ENCODE measurements at places on chromosomes 1 and 21. TPM values are rescaled to one million over a fixed set of nuclear protein-coding genes. Genes with fewer than 3 reads are reported as not detected.

The IGSF21 gene
- not detected for total RNA-seq

The PCP4L1 gene
- total RNA-seq: not detected

The CCDC185 gene
- total RNA-seq: not detected

The TDRD5 gene
- not detected for total RNA-seq

GRCh38 chr1:25650289-25650576, 33.6 kb downstream of the MAN1C1 start:
- H3K27ac ChIP-seq: no peak overlapping the region
- no peak overlapping the region for H3K4me3 ChIP-seq
- peaks cover 45% of the 10 kb centered on the region for H3K27me3 ChIP-seq
- no peak for DNase-seq

- H3K27me3 ChIP-seq: peaks cover 15% of the 10 kb centered on the region
- no peaks in the 10 kb centered on the region for H3K36me3 ChIP-seq
- no peak overlapping the region for H3K27ac ChIP-seq
- no peak for DNase-seq
- H3K4me3 ChIP-seq: no peak overlapping the region
Measured at GRCh38 chr1:230465691-230466090, 39.6 kb upstream of the PGBD5 start.

DNA sequence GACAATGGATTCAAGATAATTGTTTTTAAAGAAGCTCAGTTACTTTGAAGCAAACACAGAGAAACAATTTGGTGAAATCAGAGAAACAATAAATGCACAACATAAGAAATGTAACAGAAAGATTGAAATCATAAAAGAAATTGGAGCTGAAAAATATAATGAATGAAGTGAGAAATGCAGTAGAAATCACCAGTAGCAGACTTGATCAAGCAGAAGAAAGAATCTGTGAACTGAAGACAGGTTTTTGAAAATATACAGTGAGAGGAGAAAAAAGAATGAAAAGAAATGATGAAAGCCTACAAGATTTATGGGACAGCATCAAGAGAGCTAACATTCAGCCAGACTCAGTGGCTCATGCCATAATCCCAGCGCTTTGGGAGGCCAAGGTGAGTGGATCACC, 4.2 kb upstream of the SELP start:
- no peak for DNase-seq
- H3K27me3 ChIP-seq: no peaks in the 10 kb centered on the region
- no peak overlapping the region for H3K27ac ChIP-seq
- no peak overlapping the region for H3K4me3 ChIP-seq

DNA sequence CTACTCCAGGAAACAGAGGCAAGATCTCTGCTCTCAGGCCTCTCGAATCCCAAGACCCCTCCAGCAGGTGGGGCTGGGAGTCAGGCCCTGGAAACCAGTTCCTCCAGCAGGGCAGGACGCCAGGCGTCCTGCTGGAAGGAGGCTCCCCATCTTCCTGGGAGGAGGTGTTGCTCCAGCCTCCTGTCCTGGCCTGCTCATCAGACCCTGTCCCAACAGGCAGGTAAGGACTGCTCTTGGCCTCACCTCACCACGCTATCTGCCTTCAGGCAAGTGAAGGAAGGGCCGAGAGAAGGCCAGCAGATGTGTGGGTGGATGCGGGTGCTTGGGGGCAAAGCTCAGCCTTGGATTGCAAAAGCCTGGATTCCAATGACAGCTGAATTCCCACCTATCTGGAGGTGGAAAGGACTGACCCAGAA, 82.9 kb downstream of the SSBP3 start:
- no peak overlapping the region for H3K4me3 ChIP-seq
- H3K27me3 ChIP-seq: no peaks in the 10 kb centered on the region
- H3K36me3 ChIP-seq: no peaks in the 10 kb centered on the region
- H3K27ac ChIP-seq: no peak overlapping the region
- no peak for DNase-seq

DNA sequence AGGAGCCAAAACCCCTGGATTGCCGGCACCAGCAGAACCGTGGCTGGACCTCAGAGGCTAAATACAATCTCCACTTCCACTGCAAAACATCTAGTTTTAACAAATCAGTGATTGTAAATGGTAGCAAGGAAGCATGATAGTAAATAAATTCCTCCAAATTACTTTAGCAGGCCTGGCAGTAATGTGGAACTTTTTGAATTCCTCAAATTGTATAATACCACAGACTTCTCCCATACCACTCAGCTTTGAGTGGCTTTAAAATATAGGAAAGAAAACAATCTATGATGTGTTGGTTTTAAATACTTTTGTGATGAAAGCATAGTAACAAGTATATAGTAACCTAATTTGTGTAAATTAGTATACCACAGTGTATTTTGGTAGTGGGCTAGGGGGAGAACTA, 34.1 kb downstream of the NIBAN1 start:
- H3K4me1 ChIP-seq: peaks cover 22% of the 10 kb centered on the region
- H3K4me3 ChIP-seq: no peak overlapping the region
- H3K27me3 ChIP-seq: no peaks in the 10 kb centered on the region
- H3K27ac ChIP-seq: no peak overlapping the region

DNA sequence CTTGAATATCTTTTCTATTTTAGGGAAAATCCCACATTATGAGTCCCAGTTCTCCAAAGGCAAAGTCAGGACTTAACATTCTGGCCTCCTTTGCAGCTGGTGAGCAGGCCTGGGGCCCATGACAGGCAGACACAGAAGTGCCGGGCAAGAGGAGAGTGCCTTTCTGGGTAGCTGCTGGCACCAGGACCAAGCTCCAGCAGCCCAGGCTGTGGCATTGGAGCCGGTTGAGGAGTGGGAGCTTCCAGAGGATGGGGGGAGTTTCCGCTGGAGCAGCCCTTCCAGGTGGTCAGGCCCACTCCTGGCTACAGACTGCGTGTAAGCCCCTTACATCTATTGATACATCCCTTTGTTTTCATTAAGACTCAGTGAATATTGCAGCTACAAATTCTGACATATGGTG, 123.9 kb downstream of the URB2 start:
- peaks cover 21% of the 10 kb centered on the region for H3K27me3 ChIP-seq
- no peak overlapping the region for H3K4me3 ChIP-seq
- no peaks in the 10 kb centered on the region for H3K36me3 ChIP-seq
- H3K4me1 ChIP-seq: peaks cover 9% of the 10 kb centered on the region
- no peak overlapping the region for H3K27ac ChIP-seq

GRCh38 chr1:29543586-29543985, 307.3 kb downstream of the PTPRU start:
- no peak overlapping the region for H3K27ac ChIP-seq
- no peaks in the 10 kb centered on the region for H3K27me3 ChIP-seq
- DNase-seq: no peak
- H3K36me3 ChIP-seq: no peaks in the 10 kb centered on the region

- H3K4me1 ChIP-seq: no peaks in the 10 kb centered on the region
- no peak overlapping the region for H3K4me3 ChIP-seq
- H3K27me3 ChIP-seq: peaks cover 22% of the 10 kb centered on the region
- H3K36me3 ChIP-seq: no peaks in the 10 kb centered on the region
Measured at GRCh38 chr1:55045430-55045829, 6.1 kb downstream of the PCSK9 start.

- H3K27ac ChIP-seq: peak overlapping the region; percentile 20
- peaks cover 38% of the 10 kb centered on the region for H3K27me3 ChIP-seq
- peak; percentile 64 for DNase-seq
- no peaks in the 10 kb centered on the region for H3K36me3 ChIP-seq
- H3K4me1 ChIP-seq: peaks cover 36% of the 10 kb centered on the region
Measured at GRCh38 chr1:154759196-154759595, 110.9 kb downstream of the KCNN3 start.

DNA sequence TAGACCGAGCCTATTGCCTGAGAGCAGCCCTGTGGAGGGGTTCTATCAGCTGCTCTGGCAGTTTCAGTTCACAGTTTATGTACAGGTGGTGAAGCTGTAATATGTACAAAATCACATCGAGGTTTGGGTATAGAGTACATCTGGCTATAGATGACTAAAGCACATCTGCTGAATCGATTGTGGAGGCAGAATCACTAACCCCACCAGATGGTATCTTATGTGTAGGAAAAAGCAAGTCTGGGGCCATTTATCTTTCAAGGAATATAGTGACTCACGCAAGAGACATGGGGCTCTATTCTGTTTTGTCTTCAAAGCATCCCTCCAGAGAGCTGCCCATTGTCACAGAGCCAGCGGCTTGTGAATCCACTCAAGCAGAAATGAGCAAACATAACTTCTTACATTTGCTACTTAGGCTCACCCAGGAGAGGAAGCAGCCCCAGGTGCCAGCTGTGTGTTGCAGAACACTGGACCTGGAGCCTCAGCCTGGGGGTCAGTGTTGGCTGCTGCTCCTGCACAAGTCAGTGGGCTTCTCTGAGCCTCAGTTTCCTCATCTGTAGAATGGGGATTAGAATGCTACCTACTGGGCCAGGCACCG, 21.3 kb downstream of the MIIP start:
- H3K27me3 ChIP-seq: peaks cover 1% of the 10 kb centered on the region
- H3K36me3 ChIP-seq: peaks cover 1% of the 10 kb centered on the region
- H3K27ac ChIP-seq: peak overlapping the region; percentile 69

DNA sequence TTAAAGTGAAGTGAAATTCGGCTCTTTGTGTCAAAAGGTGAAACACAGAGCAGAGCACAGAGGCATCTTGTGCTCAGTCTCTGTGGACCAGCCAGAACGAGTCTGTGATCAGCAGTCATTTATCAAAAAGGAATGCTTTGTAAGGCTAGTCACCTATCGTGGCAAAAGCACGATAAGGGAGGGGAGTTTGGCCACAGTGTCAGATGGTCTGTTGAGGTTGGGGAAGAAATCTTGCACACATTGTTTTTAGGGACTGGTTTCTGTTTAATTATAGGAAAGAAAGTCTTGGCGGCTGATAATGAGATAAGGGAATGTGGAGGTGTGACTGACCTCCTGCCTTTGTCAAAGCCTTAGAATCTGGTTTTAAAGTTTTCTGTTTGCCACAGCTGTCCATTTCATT, 58.2 kb upstream of the KIAA1614 start:
- peaks cover 16% of the 10 kb centered on the region for H3K4me1 ChIP-seq
- peaks cover 3% of the 10 kb centered on the region for H3K36me3 ChIP-seq
- no peaks in the 10 kb centered on the region for H3K27me3 ChIP-seq
- no peak overlapping the region for H3K4me3 ChIP-seq
- no peak overlapping the region for H3K27ac ChIP-seq

DNA sequence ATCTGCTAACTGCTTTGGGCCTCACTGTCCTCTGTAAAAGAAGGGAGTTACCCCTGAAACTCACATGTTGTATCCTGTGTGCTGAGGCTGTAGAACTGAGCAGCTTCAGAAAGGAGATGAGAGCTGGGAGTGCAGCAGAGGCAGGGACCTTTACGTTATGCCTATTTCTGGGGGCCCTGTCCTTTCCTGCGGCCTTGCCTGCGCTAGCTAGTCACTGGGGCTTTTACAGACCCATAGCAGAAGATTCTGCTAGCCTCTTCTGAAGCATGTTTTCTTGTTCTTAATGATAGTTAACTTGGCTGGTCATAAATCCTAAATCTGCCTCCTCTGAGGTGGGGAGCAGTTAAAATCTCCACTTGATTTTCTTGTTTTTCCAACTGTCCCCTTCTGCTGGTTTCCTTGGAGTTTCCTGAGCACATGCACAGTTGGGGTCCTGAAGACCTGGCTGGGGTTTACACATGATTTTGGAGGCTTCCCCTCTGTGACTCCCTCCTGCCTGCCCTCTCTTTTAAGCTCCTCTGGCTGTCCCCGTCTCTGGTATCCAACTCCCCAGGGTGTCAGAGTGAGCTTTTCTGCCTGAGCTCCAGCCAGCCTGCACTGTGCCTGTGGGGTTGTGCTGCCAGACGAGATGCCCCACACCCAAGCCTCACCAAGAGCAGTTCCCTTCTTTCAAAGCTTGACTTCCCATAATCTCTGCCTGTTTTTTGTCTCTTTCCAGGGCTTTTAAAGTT, 76.6 kb downstream of the NOS1AP start:
- DNase-seq: no peak
- H3K27ac ChIP-seq: no peak overlapping the region
- no peaks in the 10 kb centered on the region for H3K36me3 ChIP-seq
- no peak overlapping the region for H3K4me3 ChIP-seq

DNA sequence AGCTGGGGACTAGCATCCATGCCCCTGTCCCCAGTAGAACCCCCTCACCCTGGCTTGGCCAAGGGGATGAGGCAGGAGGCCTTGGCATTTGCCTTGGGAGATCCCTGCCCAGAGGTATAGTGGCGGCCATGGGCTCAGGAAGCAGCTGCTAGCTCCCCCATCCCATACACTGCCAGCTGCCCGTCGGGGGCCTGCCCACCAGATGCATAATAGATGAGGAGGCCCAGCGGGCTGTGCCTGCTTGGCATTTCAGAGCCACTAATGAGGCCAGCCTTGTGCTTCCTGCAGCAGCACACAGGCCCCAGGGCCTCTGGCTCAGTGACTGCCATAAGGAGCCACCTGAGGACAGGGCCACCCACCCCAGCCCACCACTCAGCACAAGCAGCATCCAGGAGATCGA, 23.6 kb downstream of the RAP1GAP start:
- H3K27me3 ChIP-seq: peaks cover 9% of the 10 kb centered on the region
- DNase-seq: no peak
- H3K4me3 ChIP-seq: no peak overlapping the region

DNA sequence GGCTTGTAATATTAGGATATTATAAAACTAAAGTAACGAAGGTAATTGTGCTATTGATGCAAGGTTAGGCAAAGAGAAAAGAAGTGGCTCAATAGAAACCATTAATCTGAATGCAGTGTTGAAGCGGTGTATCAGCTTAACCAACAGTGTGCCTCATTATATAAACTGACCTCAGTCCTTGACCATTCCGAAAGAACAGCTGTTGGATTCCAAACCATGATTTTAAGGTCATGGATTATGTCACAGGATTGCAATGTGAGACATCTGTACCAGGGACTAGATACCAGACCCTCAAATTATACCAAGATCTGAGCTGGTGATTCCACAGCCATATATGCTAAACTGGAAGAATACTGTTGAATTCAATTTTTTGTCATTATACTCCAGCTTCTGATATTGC, 134.2 kb upstream of the HP1BP3 start:
- H3K27ac ChIP-seq: no peak overlapping the region
- H3K4me3 ChIP-seq: no peak overlapping the region
- H3K36me3 ChIP-seq: no peaks in the 10 kb centered on the region
- no peaks in the 10 kb centered on the region for H3K4me1 ChIP-seq
- DNase-seq: no peak

GRCh38 chr1:36440646-36441045, 9.6 kb downstream of the OSCP1 start:
- peaks cover 3% of the 10 kb centered on the region for H3K27me3 ChIP-seq
- no peaks in the 10 kb centered on the region for H3K4me1 ChIP-seq
- H3K4me3 ChIP-seq: no peak overlapping the region
- no peak for DNase-seq

- H3K27ac ChIP-seq: no peak overlapping the region
- H3K4me3 ChIP-seq: no peak overlapping the region
- no peaks in the 10 kb centered on the region for H3K36me3 ChIP-seq
- peaks cover 36% of the 10 kb centered on the region for H3K27me3 ChIP-seq
- DNase-seq: peak; percentile 30
- peaks cover 9% of the 10 kb centered on the region for H3K4me1 ChIP-seq
Measured at GRCh38 chr1:202237052-202237451, 43.5 kb downstream of the LGR6 start.

- H3K27ac ChIP-seq: no peak overlapping the region
- DNase-seq: no peak
- no peak overlapping the region for H3K4me3 ChIP-seq
- peaks cover 30% of the 10 kb centered on the region for H3K36me3 ChIP-seq
Measured at GRCh38 chr1:113976609-113977278, 2.5 kb upstream of the OLFML3 start.

All from activated CD4-positive, alpha-beta memory T cell treated with anti-CD3 and anti-CD28 coated beads, Interleukin-2, amount 10 ng/mL, durations not matched to agents 7 days and 5 days (primary cell).